ENCODE measurements at places on chromosomes 2 and 18.
A peak's percentile ranks its signal among the peaks of the same experiment; 100 is the strongest.

- peak; percentile 52 for DNase-seq
These were observed 864 bp downstream of the LBH start for GRCh38 chr2:30231996-30232800.

DNA sequence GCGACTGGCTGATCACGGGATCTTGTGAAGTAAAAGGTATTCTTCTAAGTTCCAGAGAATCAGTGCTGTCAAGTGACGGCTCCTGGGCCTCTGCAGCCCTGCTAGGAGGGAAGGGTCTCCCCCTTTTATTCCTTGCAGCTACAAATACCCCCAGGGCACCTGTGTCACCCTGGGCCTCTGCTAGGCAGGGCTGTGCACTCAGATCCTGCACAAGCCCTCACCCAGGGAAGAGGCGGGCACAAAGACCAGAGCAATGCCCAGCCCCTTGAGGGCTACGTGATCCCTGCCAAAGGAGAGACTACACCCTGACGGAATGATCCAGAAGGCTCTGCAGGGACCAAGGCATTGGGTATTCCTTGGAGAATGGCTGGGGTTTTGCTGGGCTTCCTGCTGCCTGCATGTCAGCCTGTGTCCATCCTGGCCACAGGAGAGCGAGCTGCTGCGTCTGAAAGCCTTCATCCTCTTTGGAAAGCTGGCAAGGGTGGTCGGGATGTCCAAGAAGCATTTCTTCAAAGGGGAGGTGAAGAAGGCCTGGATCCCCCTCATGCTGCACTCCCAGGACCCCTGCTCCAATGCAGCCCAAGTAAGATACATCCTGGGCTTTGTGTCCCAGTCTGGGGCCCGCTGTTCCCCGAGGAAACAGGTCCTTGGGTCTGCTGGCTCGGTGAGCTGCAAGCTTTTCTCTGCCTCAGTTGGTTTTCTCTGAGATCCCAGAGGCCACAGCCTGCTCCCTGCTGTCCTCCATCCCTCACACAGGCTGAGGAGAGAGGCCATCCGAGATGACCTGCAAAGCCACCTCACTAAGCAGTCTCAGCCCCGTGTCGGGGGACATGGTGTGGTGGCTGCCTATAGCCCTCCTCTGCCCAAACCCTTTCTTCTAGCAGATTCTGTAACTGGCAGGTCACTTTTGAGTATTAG is 24.9 kb downstream of the HJURP start:
- DNase-seq = no peak

DNA sequence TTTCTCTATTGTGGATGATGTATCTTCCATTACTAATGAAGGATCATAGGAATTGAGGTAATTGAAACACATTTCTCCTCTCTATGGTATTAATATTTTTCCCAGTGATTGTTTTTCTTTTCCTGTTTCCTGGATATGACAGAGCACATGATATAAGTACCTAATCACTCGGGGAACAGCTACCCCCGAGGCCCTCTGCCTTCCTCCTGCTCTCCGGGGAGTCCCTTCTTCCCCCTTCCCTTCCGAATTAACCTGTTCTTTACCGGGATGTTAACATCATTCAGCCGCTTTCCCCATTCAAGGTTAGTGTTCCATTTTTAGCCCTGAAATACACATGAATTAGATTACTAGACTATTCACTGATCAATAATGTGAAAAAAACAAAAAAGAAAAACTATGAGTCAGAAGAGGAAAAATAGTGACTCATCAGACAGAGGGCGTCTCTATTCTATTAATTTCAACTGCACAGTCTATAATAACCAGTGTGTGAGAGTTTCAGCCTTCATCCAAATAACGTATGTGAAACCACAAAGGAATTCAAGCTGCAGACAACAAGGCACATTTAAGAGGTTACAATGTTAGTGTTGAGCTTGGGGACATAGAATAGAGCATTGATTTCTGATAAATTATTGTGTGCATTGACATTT is 450.8 kb downstream of the DLGAP1 start:
- DNase-seq = no peak

DNA sequence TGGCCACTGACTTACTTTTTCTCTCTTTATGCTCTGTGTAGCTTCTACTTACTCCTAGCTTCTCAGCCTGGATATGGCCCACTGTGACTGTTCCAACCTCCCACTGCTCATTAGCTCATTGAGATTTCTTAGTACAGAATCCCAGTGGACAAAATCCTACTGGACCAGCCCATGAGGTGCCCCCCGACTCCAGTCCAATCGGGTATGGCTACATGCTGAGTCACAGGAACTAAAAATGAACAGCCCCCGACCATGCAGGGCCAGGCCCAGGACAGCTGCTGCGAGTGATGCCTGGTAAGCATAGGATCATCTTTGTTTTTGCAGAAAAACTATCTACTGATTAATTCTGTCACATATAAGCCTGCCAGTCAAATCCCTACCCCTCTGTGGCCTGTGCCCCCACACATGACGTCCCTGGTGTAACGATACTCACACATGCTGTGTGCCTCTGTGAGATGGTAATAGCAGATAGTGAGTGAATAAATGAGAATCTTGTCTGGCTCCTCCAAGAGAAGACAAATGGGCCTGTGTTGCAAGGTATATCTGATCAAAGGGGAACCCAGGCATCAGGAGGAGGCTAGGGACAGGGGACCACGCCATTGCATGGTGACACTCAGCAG is 85.9 kb upstream of the KLF7 start:
- DNase-seq = no peak

DNA sequence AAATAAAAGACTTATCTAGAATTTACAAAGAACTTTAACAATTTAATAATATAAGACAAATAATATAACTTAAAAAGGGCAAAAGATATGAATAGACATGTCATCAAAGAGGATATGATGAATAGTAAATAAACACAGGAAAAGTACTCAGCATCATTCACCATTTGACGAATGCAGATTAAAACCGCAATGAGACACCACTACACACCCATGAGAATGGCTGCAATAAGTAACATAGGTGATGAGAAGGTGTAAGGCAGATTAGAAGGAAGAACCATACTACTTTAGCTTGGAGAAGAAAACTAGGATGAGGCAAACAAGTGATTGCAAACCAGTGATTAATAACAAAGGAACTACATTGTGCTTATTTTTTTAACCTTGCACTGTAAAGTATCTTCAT is 152.0 kb downstream of the CYRIA start:
- DNase-seq = no peak

GRCh38 chr18:45638544-45638943 is 23.3 kb downstream of the SLC14A2 start:
- no peak for DNase-seq

GRCh38 chr2:134660626-134661402 is 58.0 kb downstream of the TMEM163 start:
- no peak for DNase-seq
